GM23248 (cell line): ENCODE measurements at places on chromosomes 7 and 10.

DNA sequence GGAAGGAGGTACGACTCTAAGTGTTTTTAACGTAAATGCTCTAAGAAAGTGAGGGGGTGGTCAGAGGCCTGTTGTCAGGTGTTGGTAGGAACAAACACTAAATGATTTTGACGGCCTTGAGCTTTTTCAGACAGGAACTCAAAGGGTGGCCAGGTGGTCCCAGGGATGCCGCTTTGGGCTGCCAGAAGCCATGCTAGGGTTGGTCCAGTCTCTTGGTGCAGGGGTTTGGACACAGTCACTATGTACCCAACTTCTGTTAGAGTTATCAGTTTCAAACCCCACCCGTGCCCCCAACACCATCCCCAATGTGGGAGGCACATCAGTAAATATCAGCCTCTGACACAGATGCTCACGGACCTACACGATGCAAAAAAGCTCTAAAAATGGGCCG lies 9.3 kb downstream of the ATP6V0E2 start:
- no peak for DNase-seq

- DNase-seq: no peak
These were observed 15.8 kb upstream of the ARHGAP22 start for GRCh38 chr10:48620719-48621118.

- DNase-seq: peak; percentile 67
These were observed 171.2 kb upstream of the COL1A2 start for GRCh38 chr7:94223375-94224084.

- no peak for DNase-seq
These were observed 245.0 kb upstream of the NPY start for GRCh38 chr7:24038993-24039392.

DNA sequence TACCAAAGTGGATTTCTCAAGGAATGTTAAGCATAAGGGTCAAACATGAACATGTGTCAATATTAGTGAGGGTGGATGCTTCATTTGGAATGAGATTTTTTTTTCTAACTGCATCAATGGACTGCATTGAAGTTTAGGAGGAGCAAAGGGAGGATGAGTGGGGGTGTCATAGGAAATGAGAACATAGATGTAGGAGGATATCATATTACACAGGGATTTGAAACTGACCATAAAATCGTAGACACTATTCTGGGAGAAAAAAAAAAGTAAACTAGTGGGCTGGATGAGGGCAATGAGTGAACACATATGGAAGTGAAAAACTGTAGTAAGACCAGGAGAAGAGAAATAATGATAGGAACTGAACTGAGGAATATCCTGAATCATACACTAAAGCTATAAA lies 109.4 kb downstream of the SEMA3A start:
- DNase-seq: peak; percentile 54

- DNase-seq: peak; percentile 89
These were observed 15.5 kb downstream of the ZMIZ1 start for GRCh38 chr10:79084012-79084971.

- peak; percentile 38 for DNase-seq
These were observed 2.0 kb downstream of the BAZ1B start for GRCh38 chr7:73519867-73520672.

DNA sequence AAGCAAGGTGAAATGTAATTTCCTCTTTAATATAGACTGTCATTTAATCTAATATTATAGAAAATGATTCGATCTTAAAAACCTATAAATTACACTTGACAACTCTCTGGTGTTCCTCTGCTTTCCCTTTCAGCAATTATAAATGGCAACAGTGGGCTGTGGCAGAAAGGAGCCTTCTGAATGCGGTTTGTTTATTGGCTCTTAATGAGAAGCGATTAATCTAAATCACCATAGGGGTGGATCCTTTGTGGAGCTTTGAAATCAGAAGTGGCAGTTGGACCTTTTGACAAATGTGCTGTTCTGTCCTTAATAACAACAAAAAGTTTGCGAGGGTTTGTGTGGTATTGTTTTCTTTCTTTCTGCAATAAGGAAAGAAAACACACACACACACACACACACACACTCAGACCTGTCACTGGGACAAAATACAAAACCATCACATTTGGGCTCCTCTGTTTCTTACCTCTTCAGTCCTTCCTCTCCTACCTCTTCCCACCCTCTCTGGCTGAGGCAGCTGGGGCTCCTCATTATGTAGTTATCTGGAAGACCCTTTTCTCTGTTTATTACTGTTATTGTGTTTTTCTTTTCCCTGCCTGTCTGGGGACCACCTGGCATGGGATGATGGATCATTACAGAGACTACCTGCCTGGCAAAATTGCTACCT lies 316.2 kb downstream of the SORCS3 start:
- no peak for DNase-seq

- no peak for DNase-seq
These were observed 215.2 kb downstream of the PRKG1 start for GRCh38 chr10:51289519-51289918.

- DNase-seq: peak; percentile 2
These were observed 163.8 kb downstream of the ELMO1 start for GRCh38 chr7:37284805-37285231.

DNA sequence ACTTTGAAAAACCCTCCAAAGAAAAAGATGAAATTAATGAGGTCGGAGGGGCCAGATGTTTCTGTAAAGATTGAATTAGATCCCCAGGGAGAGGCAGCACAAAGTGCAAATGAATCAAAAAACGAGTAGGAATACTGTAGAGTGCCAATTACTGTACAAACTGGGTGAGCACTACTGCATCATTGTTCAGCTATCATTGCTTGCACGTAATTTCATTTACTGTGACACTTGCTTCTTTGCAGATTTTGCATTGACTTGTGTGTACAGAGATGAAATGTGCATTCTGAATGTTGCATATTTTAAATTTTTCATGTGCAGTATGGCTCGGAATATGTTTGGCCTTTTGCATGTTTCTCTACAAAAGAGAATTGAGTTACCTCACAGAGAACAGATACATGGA lies 123.7 kb downstream of the LCOR start:
- no peak for DNase-seq
